ENCODE measurements at places on chromosomes 7 and 10. TPM values are rescaled to one million over a fixed set of nuclear protein-coding genes. Genes with fewer than 3 reads are reported as not detected.

Gene UNCX
- total RNA-seq, result not detected

Gene GNGT1
- not detected for total RNA-seq

Gene CALHM1
- 0.12 TPM for total RNA-seq

- H3K27ac ChIP-seq, result no peak overlapping the region
- no peak for DNase-seq
- H3K36me3 ChIP-seq, result no peaks in the 10 kb centered on the region
- no peaks in the 10 kb centered on the region for H3K27me3 ChIP-seq
- H3K4me1 ChIP-seq, result no peaks in the 10 kb centered on the region
Observed at GRCh38 chr7:46344533-46344932, 423.5 kb upstream of the IGFBP3 start.

- peaks cover 35% of the 10 kb centered on the region for H3K27me3 ChIP-seq
- no peak for DNase-seq
- no peak overlapping the region for H3K27ac ChIP-seq
- no peaks in the 10 kb centered on the region for H3K4me1 ChIP-seq
- H3K4me3 ChIP-seq, result no peak overlapping the region
- H3K36me3 ChIP-seq, result no peaks in the 10 kb centered on the region
Observed at GRCh38 chr10:50997461-50997860, 76.8 kb upstream of the PRKG1 start.

GRCh38 chr7:151235091-151235787 is 3.0 kb downstream of the CHPF2 start:
- H3K27me3 ChIP-seq, result no peaks in the 10 kb centered on the region
- DNase-seq, result no peak
- peaks cover 28% of the 10 kb centered on the region for H3K4me1 ChIP-seq

GRCh38 chr7:102874966-102875365 is 37.8 kb upstream of the LRRC17 start:
- peaks cover 30% of the 10 kb centered on the region for H3K4me1 ChIP-seq
- DNase-seq, result no peak
- H3K27ac ChIP-seq, result no peak overlapping the region
- H3K27me3 ChIP-seq, result peaks cover 3% of the 10 kb centered on the region

DNA sequence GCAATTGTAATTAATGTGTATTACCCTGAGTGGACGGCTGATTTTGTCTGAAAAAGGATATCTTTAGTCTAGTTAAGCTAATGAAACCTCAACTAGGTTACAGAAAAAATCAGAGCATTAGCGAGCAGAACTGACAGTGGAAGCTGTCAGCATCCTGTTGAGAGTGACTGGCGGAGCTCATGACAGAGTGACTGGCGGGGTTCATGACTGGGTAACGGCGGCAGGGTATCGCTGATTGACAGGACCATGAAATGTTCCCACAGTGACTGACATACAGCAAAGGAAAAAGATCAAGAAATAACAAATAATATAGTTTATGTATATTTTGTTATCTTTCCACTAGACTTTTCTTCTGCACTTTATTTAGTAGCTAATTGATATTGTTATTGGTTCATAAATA is 202.5 kb upstream of the AGK start:
- no peaks in the 10 kb centered on the region for H3K4me1 ChIP-seq
- no peak for DNase-seq
- H3K27ac ChIP-seq, result no peak overlapping the region
- H3K4me3 ChIP-seq, result no peak overlapping the region

- no peak overlapping the region for H3K4me3 ChIP-seq
- H3K27me3 ChIP-seq, result no peaks in the 10 kb centered on the region
- peaks cover 16% of the 10 kb centered on the region for H3K4me1 ChIP-seq
- DNase-seq, result no peak
Observed at GRCh38 chr7:92658671-92659070, 68.5 kb upstream of the FAM133B start.

GRCh38 chr7:125606671-125607070 is 677.0 kb upstream of the POT1 start:
- H3K36me3 ChIP-seq, result no peaks in the 10 kb centered on the region
- H3K4me1 ChIP-seq, result no peaks in the 10 kb centered on the region
- no peaks in the 10 kb centered on the region for H3K27me3 ChIP-seq
- no peak overlapping the region for H3K4me3 ChIP-seq
- no peak overlapping the region for H3K27ac ChIP-seq
- no peak for DNase-seq

DNA sequence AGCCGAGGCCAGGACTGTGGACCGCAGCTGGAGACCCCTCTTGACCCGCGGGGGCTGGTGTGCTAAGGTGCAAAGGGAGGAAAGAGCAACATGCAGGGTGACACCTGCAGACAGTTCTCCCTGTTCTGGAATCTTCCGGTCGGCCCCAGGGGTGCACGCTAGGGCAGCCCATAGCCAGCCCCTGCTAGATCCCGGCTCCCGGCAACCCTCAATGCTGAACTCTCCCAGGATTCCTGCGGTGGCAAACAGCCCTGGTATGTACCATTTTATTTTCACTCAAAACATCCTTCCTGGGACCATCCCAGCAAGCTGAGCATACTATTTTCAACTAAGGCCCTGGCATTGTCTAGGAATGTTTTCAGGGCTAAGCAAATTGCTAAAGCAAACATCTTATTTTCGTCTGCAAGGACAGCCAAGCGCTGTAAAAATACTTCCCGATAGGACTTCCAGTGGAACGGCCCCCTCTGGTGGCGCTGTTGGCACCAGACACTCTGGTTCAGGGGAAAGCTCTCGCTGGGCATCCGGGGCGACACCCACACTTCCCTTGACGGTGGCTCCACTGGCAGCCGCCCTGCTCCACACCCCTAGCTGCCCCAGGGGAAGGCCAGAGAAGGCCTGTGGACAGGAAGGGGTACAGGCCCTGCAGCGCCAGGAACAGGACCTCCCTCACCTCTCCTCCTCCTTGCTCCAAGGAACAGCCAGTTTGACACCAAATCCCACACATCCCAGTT is 99.4 kb downstream of the CTBP2 start:
- no peak overlapping the region for H3K27ac ChIP-seq
- H3K4me1 ChIP-seq, result peaks cover 17% of the 10 kb centered on the region
- peak; percentile 44 for DNase-seq
- no peak overlapping the region for H3K4me3 ChIP-seq

GRCh38 chr10:46216836-46217751 is 69.7 kb upstream of the ANTXRL start:
- H3K27me3 ChIP-seq, result no peaks in the 10 kb centered on the region
- peaks cover 20% of the 10 kb centered on the region for H3K36me3 ChIP-seq
- DNase-seq, result peak; percentile 4
- H3K27ac ChIP-seq, result peak overlapping the region; percentile 65
- H3K4me1 ChIP-seq, result peaks cover 17% of the 10 kb centered on the region
- no peak overlapping the region for H3K4me3 ChIP-seq

GRCh38 chr7:155581954-155582353 is 35.6 kb upstream of the CNPY1 start:
- no peak overlapping the region for H3K27ac ChIP-seq
- H3K4me3 ChIP-seq, result no peak overlapping the region
- peaks cover 25% of the 10 kb centered on the region for H3K27me3 ChIP-seq
- no peak for DNase-seq
- H3K36me3 ChIP-seq, result no peaks in the 10 kb centered on the region

DNA sequence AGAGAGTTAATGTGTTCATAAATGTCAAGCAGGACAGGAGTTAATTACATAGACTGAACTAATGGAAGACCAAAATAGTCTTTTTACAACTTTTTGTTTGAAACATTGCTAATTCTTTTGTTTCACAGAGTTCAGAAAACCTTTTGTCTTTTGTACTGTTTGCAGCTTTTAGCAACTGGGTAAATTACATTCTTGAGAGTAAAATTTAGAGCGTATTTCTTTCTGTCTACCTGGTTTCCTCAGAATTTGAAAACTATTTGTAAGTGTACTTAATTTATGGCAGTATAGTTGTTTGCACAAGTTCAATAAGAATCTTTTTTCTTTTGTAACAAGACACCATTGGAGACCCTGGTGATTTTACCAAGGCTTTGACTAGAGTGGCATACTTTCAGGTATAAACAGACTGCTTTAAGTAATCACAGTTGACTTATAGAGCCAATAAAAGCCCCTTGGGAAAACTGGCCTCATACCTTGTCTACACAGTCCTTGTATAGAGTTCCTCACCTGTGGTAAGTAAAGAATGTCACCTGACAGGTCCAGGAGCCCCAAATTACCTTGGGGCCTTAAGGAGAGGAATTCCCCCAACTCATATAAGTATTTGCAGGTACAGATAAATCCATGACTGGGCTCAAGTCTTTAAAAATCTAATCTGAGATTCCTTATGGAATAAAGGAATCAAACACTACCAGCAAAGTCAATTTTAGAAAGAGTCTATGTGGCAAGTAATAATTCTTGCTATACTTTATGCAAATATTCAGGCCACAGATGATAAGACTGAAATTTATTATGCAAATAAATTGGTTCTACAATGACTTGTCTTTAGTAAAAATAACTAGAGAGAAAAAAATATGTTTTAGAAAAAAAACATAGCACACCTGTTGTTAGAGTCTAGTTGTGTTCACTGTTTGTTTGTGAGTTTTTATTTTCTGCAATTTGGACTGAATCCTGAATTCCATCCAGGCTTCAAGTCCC is 23.6 kb upstream of the CREB3L2 start:
- no peak for DNase-seq
- H3K4me1 ChIP-seq, result peaks cover 7% of the 10 kb centered on the region
- H3K4me3 ChIP-seq, result no peak overlapping the region
- no peaks in the 10 kb centered on the region for H3K36me3 ChIP-seq
- H3K27me3 ChIP-seq, result peaks cover 4% of the 10 kb centered on the region
- no peak overlapping the region for H3K27ac ChIP-seq

DNA sequence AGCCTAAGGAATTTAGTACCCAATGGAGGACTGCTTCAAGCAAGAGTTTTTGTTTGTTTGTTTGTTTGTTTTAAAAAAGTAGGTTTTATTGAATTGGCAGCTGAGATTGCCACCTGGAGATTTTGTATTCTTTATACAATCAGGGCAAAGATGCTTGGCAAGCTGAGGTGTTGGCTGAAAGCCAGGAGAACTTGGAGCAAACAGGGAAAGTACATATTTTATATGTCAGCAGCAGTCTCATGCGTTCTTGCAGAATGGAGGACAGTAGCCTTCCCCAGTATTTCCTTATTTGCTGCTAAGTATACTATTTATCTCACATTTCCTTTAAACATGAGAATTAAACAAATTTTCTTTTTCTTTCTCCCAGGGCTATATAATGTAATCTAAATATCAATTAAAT is 22.6 kb upstream of the ICA1 start:
- H3K27me3 ChIP-seq, result peaks cover 4% of the 10 kb centered on the region
- no peaks in the 10 kb centered on the region for H3K4me1 ChIP-seq
- H3K36me3 ChIP-seq, result no peaks in the 10 kb centered on the region
- no peak overlapping the region for H3K27ac ChIP-seq

Data from activated CD4-positive, alpha-beta T cell treated with anti-CD3 and anti-CD28 coated beads, Interleukin-2, amount 10 ng/mL, durations not matched to agents 7 days and 5 days (primary cell).